Bronchial smooth muscle cell (primary cell): ENCODE measurements at places on chromosomes 5 and 9. TPM values are rescaled to one million over a fixed set of nuclear protein-coding genes. Genes with fewer than 3 reads are reported as not detected.

Gene SPATA31A7
- total RNA-seq, result not detected in 2 replicates

Gene PPP3R2
- 0.09 TPM in 1 of 2 replicates, not detected in the other for total RNA-seq

Gene HTR4
- total RNA-seq, result not detected in 2 replicates

Gene CEMIP2
- total RNA-seq, result 14.3 and 18.4 TPM in 2 replicates

Gene PDE6A
- total RNA-seq, result not detected in 2 replicates

Gene HK3
- total RNA-seq, result 0.09 TPM in 1 of 2 replicates, not detected in the other

Gene RFESD
- total RNA-seq, result 3.2 and 3.6 TPM in 2 replicates

Gene PCDHGA5
- 1.6 and 2.0 TPM in 2 replicates for total RNA-seq

Gene MLANA
- not detected in 2 replicates for total RNA-seq

Gene CSF2
- total RNA-seq, result not detected in 2 replicates

Gene IQGAP2
- total RNA-seq, result 1.1 and 2.1 TPM in 2 replicates

Gene GPR150
- total RNA-seq, result under 0.01 and 0.32 TPM in 2 replicates

Gene ADGRD2
- total RNA-seq, result not detected in 2 replicates

Gene ZNF354C
- total RNA-seq, result 7.1 and 8.2 TPM in 2 replicates

Gene SPATA31A3
- total RNA-seq, result not detected in 2 replicates

Gene TICAM2
- 3.0 and 4.1 TPM in 2 replicates for total RNA-seq

Gene PITX1
- total RNA-seq, result 0.47 and 4.1 TPM in 2 replicates

Gene TMC1
- total RNA-seq, result under 0.01 and 0.26 TPM in 2 replicates

Gene NTNG2
- 3.5 and 4.0 TPM in 2 replicates for total RNA-seq

Gene ANKDD1B
- total RNA-seq, result 0.95 and 1.3 TPM in 2 replicates

Gene IL7R
- total RNA-seq, result 0.17 and 0.79 TPM in 2 replicates

Gene BRINP1
- total RNA-seq, result 0.09 TPM in 1 of 2 replicates, not detected in the other

Gene KCTD16
- 0.26 and 0.47 TPM in 2 replicates for total RNA-seq

Gene CCL28
- 0.94 and 1.4 TPM in 2 replicates for total RNA-seq

Gene INSYN2B
- total RNA-seq, result 2.9 and 3.8 TPM in 2 replicates

Gene REEP2
- 9.8 and 16.4 TPM in 2 replicates for total RNA-seq

Gene PCDHB3
- 0.16 and 0.52 TPM in 2 replicates for total RNA-seq

Gene OR1Q1
- total RNA-seq, result not detected in 2 replicates

Gene PCA3
- total RNA-seq, result under 0.01 and 0.26 TPM in 2 replicates

Gene CDK9
- 35.8 and 52.8 TPM in 2 replicates for total RNA-seq

Gene HAVCR1
- 0.34 TPM in 1 of 2 replicates, not detected in the other for total RNA-seq

Gene CATSPER3
- 0.16 and 0.17 TPM in 2 replicates for total RNA-seq

Gene TNFSF15
- 0.09 and 0.16 TPM in 2 replicates for total RNA-seq

Gene PRDM9
- not detected in 2 replicates for total RNA-seq

Gene NUTM2F
- not detected in 2 replicates for total RNA-seq

Gene CDO1
- total RNA-seq, result 29.2 and 49.2 TPM in 2 replicates

Gene MTX3
- 12.6 TPM in 2 replicates for total RNA-seq

Gene TAF11L10
- not detected in 2 replicates for total RNA-seq

Gene PCDHGB7
- total RNA-seq, result 5.2 and 9.9 TPM in 2 replicates

Gene CD14
- total RNA-seq, result 0.32 TPM in 1 of 2 replicates, not detected in the other
